ENCODE measurements at places on chromosomes 1 and 21. TPM values are rescaled to one million over a fixed set of nuclear protein-coding genes. Genes with fewer than 3 reads are reported as not detected.

GRCh38 chr1:29382851-29383745 lies 146.8 kb downstream of the PTPRU start:
- no peak for DNase-seq
- H3K4me3 ChIP-seq = no peak overlapping the region
- H3K36me3 ChIP-seq = no peaks in the 10 kb centered on the region
- no peaks in the 10 kb centered on the region for H3K27me3 ChIP-seq
- no peak overlapping the region for H3K27ac ChIP-seq

GRCh38 chr1:10753299-10753698 lies 43.1 kb downstream of the CASZ1 start:
- H3K4me1 ChIP-seq = no peaks in the 10 kb centered on the region
- H3K4me3 ChIP-seq = no peak overlapping the region
- no peak for DNase-seq
- no peaks in the 10 kb centered on the region for H3K36me3 ChIP-seq
- H3K27me3 ChIP-seq = peaks cover 5% of the 10 kb centered on the region

- no peaks in the 10 kb centered on the region for H3K27me3 ChIP-seq
- DNase-seq = no peak
- no peaks in the 10 kb centered on the region for H3K4me1 ChIP-seq
- no peaks in the 10 kb centered on the region for H3K36me3 ChIP-seq
- H3K4me3 ChIP-seq = no peak overlapping the region
Measured at GRCh38 chr1:185646202-185646683, 87.9 kb upstream of the HMCN1 start.

- no peak overlapping the region for H3K27ac ChIP-seq
- H3K36me3 ChIP-seq = no peaks in the 10 kb centered on the region
- H3K4me1 ChIP-seq = peaks cover 8% of the 10 kb centered on the region
- H3K27me3 ChIP-seq = peaks cover 11% of the 10 kb centered on the region
- no peak overlapping the region for H3K4me3 ChIP-seq
Measured at GRCh38 chr1:205458777-205459566, 3.1 kb upstream of the BLACAT1 start.

The APCS gene
- total RNA-seq = not detected

The FCRL4 gene
- total RNA-seq = under 0.01 TPM

The MKNK1 gene
- total RNA-seq = 47.2 TPM

GRCh38 chr1:2636733-2637132 lies 3.9 kb upstream of the MMEL1 start:
- H3K27me3 ChIP-seq = peaks cover 20% of the 10 kb centered on the region
- H3K4me3 ChIP-seq = no peak overlapping the region
- peaks cover 5% of the 10 kb centered on the region for H3K4me1 ChIP-seq
- no peaks in the 10 kb centered on the region for H3K36me3 ChIP-seq
- no peak overlapping the region for H3K27ac ChIP-seq
- DNase-seq = peak; percentile 89

DNA sequence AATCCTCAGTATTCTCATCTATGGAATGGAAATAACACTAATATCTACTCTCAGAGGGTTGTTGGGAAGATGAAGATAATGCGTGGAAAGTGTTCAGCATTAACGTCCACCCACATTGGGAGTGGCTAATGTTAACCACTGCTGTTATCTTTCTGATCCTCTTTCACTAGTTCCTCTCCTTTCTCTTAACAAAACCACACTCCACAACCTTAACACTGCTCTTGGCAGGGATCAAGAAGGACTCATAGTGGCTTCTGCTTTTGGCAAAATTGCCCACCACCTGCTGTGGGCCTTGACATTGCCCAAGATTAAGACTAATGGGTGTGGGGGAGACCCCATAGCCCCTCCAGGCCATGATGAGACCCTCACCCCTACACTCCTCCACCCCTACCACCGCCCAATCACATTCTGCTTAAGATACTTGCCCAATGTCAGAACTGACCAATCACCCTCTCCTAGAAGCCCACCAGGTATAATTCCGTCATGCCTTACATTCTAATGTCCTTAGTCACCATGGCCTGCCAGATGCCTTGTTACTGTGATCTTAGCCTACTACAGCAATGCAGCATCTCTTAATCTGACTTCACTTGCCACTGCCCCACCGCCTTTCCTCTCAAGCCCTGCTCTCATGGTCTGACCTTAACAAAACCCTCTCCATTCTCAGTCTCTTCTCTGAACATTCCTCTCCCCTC lies 27.1 kb downstream of the DHCR24 start:
- no peak overlapping the region for H3K4me3 ChIP-seq
- no peaks in the 10 kb centered on the region for H3K27me3 ChIP-seq
- H3K4me1 ChIP-seq = no peaks in the 10 kb centered on the region
- H3K36me3 ChIP-seq = no peaks in the 10 kb centered on the region
- H3K27ac ChIP-seq = no peak overlapping the region
- DNase-seq = no peak

- no peak for DNase-seq
- H3K4me3 ChIP-seq = no peak overlapping the region
- H3K4me1 ChIP-seq = no peaks in the 10 kb centered on the region
- H3K27ac ChIP-seq = no peak overlapping the region
- H3K27me3 ChIP-seq = no peaks in the 10 kb centered on the region
Measured at GRCh38 chr1:55338448-55338820, 123.3 kb upstream of the USP24 start.

DNA sequence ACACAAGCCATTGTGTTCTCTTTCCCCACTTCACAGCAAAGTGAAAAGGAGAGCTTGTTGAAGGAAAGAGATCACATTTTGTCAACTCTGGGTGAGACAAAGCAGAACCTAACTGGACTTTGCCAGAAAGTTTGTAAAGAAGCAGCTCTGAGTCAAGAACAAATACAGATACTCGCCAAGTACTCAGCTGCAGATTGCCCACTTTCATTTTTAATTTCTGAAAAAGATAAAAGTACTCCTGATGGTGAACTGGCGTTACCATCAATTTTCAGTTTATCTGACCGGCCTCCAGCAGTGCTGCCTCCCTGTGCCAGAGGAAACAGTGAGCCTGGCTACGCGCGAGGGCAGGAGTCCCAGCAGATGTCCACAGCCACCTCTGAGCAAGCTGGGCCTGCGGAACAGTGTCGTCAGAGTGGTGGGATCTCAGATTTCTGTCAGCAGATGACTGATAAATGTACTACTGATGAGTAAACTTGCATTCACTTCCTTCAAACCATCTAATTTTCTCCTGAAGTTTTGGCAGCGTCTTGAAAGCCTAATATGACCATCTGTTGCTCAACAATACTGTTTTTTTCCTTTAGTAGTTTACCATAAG lies 43.7 kb downstream of the BACH1 start:
- no peak for DNase-seq
- peak overlapping the region; percentile 3 for H3K27ac ChIP-seq
- no peaks in the 10 kb centered on the region for H3K4me1 ChIP-seq
- no peak overlapping the region for H3K4me3 ChIP-seq
- H3K36me3 ChIP-seq = no peaks in the 10 kb centered on the region

DNA sequence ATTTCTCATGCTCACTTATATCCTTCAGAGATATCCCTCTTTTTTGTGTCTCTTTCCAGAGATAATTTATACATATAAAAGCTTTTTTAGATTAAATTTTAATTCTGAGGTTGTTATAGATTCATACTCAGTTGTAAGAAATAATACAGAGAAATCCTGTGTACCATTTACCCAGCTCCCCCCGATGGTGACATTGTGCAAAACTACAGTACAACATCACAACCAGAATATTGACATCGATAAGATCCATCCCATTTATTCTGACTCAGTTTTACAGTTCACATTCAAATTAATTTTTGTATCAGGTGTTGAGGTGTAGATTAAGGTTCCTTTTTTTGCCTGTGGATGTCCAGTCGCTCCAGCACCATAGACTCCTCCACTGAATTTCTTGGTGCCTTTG lies 14.3 kb downstream of the DMRTB1 start:
- no peak overlapping the region for H3K4me3 ChIP-seq
- no peaks in the 10 kb centered on the region for H3K36me3 ChIP-seq
- H3K4me1 ChIP-seq = no peaks in the 10 kb centered on the region
- H3K27ac ChIP-seq = no peak overlapping the region
- no peak for DNase-seq

The FMO4 gene
- 20.3 TPM for total RNA-seq

DNA sequence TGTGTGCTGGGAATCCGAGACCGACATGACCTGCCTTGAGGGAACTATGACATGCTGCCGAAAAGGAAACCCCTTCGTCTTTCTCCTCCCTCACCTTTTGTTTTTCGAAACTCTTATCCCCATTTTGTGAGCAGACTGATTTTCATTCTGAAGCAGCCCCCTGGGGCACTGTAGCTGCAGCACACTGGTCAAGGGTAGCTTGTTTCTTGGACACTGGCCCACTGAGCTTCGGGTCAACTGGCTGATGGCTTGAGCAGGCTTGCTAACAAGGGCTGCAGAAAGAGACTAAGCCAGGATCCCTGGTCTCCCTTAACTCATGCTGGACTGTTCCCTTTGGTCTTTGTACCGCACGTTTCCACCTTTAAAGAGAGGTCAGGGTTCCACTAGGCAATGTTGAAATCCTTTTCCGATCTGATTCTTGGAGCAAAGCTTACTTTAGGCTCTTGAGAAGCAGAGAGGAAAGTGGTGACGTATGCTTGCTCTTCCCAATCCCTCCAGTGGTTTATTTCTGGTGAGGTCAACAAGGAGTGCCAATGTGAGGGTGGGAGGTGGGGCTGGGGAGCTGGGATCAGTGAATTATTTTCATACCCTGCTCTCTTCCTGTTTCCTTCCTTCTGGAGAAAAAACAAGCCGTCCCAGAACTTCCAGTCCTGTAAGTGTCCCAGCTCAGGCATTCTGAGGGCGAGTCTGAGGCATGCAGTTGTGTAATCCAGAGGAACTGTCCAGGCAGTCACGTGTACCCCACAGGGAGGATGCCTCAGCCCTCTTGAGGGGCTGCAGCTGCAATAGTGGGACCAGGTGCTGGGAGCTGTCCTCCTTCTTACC lies 7.6 kb downstream of the CYP4B1 start:
- H3K27me3 ChIP-seq = no peaks in the 10 kb centered on the region
- peak overlapping the region; percentile 47 for H3K4me3 ChIP-seq
- H3K27ac ChIP-seq = peak overlapping the region; percentile 77
- no peaks in the 10 kb centered on the region for H3K36me3 ChIP-seq
- DNase-seq = no peak
- peaks cover 17% of the 10 kb centered on the region for H3K4me1 ChIP-seq

The NPHS2 gene
- not detected for total RNA-seq

GRCh38 chr1:33099290-33100118 lies 18.6 kb downstream of the AZIN2 start:
- no peaks in the 10 kb centered on the region for H3K36me3 ChIP-seq
- H3K4me1 ChIP-seq = no peaks in the 10 kb centered on the region
- no peaks in the 10 kb centered on the region for H3K27me3 ChIP-seq
- DNase-seq = peak; percentile 99

GRCh38 chr1:38194472-38194871 lies 147.9 kb upstream of the POU3F1 start:
- H3K4me1 ChIP-seq = no peaks in the 10 kb centered on the region
- H3K4me3 ChIP-seq = no peak overlapping the region
- no peak for DNase-seq
- no peaks in the 10 kb centered on the region for H3K36me3 ChIP-seq
- H3K27me3 ChIP-seq = no peaks in the 10 kb centered on the region

The PLXNA2 gene
- total RNA-seq = 18.2 TPM

- no peak overlapping the region for H3K4me3 ChIP-seq
- no peaks in the 10 kb centered on the region for H3K36me3 ChIP-seq
- H3K27ac ChIP-seq = no peak overlapping the region
- H3K4me1 ChIP-seq = no peaks in the 10 kb centered on the region
- no peaks in the 10 kb centered on the region for H3K27me3 ChIP-seq
Measured at GRCh38 chr21:25507522-25507921, 99.8 kb downstream of the MRPL39 start.

The F5 gene
- total RNA-seq = 7.4 TPM

Data from breast epithelium (tissue), 4 donors.